ENCODE measurements at places on chromosomes 12 and 14.
A peak's percentile ranks its signal among the peaks of the same experiment; 100 is the strongest.

GRCh38 chr14:48805315-48805714 lies 780.9 kb downstream of the RPS29 start:
- no peak for DNase-seq

DNA sequence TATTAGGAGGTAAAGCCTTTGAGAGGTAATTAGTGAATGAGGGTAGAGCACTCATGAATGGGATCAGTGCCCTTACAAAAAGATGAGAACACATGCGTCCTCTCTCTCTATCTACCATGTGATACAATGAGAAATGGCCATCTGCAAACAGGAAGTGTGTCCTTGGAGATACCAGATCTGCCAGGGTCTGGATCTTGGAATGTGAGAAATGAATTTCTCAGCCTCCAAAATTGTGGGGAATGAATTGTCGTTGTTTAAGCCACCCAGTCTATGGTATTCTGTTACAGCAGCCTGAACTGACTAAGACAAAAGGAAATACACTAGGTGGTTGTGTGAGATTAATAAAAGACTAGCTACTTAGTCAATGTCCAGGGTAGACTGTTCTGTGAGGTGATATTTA lies 366.6 kb downstream of the NELL2 start:
- no peak for DNase-seq

DNA sequence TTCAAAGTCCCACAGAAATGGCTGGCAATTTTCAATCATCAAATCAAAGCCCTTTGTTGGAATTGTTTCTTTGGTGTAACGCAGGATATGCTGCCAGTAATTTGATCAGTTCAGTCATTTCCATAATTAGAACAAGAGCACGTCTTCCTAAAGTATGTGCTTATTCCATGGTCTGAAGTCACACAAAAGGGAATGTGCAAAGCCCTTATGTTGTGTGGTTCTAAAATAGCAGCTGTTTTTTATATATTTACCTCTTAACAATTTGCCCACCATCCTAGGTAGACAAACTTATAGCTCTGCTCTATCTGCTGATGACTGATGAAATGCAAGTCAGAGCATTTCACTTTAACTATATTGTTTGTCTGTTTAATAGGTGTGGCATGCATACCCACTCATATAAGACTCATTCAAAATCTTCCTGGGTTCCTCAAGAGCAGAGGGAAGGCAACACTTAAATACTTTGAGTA lies 176.1 kb upstream of the SLC38A2 start:
- DNase-seq: no peak

DNA sequence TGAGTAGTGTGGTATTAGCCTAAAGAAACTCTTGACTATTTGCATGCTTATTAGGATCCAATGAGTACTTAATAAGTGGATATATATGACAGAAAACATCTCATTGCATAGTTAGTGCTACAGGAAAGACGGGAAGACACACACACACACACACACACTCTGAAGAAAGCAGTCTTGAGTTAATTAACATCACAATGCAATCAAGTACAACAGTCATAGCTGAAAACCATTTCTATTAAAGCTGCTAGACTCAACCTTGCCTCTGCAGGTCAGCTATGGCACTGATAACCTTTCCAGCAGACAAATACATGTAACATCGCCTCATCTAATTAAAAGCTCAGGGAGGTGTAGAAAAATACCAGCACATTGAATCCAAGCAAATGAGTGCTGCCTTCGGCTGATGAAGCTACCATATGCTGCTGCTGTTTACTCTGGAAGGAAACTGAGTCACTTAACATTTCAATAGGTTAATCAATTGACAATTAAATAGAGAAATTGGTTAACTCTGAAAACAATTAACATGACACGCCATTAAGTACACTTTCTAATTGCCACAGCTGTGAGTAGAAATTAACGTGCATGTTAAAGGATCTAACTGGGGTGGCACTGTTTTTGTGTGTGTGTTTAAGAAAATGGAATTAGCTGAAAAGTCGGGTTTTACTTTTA lies 93.2 kb upstream of the OTX2 start:
- no peak for DNase-seq

DNA sequence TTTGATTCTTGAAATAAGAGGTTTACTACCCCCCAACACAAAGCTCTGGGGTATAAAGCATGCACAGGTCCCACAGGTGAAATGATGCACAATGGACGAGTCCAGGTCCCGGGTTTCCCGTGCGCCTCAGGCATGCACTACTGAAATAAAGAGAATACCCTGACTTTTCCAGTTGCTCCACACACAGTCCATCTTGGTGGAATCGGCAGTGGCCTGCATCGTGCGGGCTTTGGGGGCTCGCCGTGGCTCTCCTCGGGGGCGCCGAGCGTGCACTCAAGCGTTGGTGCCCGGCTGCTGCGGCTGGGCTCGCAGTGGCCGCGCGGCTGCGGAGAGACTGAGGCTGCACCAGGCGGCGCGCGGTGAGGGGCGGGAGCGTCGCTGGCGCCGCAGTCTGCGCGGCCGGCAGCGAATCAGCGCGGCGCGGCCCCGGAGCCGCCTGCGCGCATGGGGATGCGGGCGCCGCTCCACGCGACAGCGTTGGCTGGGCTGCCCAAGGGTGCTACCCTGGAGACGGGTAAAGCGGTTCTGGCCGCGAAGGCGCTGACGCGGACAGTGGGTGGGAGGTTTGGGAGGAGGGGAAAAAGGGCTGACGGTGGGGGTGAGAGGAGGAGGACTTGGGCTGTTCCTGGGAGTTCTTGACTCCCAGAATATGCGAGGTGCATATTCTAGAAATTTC lies 53.8 kb upstream of the CCDC175 start:
- no peak for DNase-seq

GRCh38 chr12:106389151-106389550 lies 31.6 kb downstream of the POLR3B start:
- no peak for DNase-seq

- DNase-seq: peak; percentile 25
Observed at GRCh38 chr12:45425426-45425825, 209.5 kb downstream of the ANO6 start.
